ENCODE measurements at places on chromosomes 6 and 20.

GRCh38 chr6:121879149-121879548, 443.7 kb downstream of the GJA1 start:
- no peak overlapping the region for H3K27ac ChIP-seq
- no peak overlapping the region for H3K4me3 ChIP-seq
- no peaks in the 10 kb centered on the region for H3K4me1 ChIP-seq
- H3K27me3 ChIP-seq: no peaks in the 10 kb centered on the region

DNA sequence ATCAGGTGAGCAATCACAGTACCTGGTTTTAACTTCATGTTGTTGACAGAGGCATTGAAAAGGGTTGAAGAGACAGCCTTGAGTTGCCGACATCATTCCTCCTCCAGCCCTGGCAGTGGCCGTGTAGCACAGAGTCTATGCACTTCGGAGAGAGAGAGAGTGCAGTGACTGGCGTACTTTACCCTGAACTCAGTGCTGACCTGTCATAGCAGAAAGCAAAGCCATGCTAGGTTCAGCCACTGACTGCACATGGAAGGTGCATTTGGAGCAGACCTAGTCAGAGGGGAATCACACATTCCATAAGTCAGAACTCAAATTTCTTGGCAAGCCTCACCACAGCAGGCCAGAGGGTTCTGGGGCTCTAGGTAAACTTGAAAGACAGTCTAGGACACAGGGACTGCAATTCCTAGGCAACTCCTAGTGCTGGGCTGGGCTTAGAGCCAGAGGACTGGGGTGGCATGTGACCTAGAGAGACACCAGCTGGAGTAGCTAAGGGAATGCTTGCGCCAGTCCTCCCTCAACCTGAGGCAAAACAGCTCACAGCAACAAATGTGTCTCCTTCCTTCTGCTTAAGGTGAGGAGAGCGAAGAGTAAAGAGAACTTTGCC, 69.1 kb downstream of the ELOVL4 start:
- DNase-seq: no peak
- no peaks in the 10 kb centered on the region for H3K4me1 ChIP-seq
- H3K27ac ChIP-seq: no peak overlapping the region

DNA sequence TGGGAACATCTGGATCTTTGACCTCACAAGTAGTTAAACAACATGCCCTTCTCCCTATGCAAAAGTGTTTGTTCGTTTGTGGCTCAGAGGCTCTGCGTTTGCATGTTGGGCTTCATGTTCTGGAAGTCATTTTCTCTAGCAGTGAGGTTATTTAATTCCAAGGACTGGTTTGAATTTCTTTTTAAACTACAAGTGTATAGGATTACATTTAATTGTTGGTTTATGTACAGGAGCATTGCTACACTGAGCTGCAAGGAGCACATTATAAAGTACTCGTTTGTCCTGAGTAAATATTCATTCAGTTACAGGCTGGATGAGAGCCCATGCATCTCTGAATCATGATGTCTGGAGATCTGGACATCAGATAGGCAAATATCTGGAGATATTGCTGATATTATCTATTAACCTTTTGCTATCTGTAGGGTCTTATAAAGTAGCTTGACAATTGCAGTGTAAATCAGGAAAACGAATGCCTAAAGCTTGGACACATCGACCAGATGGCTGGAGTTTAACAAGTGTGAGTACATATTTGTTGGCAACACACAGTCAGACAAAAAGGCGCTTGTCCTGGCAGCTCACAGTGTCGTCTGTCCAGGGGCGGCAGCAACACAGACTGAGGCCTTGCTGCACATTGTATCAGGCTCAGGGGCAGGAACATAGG, 84.6 kb downstream of the PDE7B start:
- no peaks in the 10 kb centered on the region for H3K36me3 ChIP-seq
- DNase-seq: no peak
- no peak overlapping the region for H3K4me3 ChIP-seq
- no peak overlapping the region for H3K27ac ChIP-seq
- H3K4me1 ChIP-seq: peaks cover 6% of the 10 kb centered on the region
- no peaks in the 10 kb centered on the region for H3K27me3 ChIP-seq

GRCh38 chr6:6775074-6775473, 186.6 kb downstream of the LY86 start:
- no peaks in the 10 kb centered on the region for H3K27me3 ChIP-seq
- no peak overlapping the region for H3K27ac ChIP-seq
- no peak overlapping the region for H3K4me3 ChIP-seq
- no peaks in the 10 kb centered on the region for H3K36me3 ChIP-seq
- DNase-seq: no peak
